Left kidney (tissue), 8 donors: ENCODE measurements at places on chromosomes 1 and 21. TPM values are rescaled to one million over a fixed set of nuclear protein-coding genes. Genes with fewer than 3 reads are reported as not detected.
A peak's percentile ranks its signal among the peaks of the same experiment; 100 is the strongest.

DNA sequence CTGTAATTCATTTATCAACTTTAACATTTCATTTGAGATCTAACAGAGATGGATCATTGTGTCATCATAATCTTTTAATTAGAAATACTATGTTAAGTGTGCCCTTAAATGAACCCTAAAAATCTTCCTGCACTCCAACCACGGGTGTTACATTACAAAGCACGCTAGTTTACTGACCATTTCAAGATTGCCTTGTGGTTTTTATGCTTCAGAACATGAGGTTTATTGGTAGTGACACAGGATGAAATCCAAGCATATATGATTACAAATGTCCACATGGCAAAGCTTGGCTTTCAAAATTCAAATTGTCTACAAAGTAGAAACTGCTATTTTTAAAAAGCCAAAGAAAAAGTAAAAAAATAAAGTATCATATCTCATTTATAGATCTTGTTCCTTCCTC lies 190.4 kb upstream of the USP25 start:
- DNase-seq: no peak

DNA sequence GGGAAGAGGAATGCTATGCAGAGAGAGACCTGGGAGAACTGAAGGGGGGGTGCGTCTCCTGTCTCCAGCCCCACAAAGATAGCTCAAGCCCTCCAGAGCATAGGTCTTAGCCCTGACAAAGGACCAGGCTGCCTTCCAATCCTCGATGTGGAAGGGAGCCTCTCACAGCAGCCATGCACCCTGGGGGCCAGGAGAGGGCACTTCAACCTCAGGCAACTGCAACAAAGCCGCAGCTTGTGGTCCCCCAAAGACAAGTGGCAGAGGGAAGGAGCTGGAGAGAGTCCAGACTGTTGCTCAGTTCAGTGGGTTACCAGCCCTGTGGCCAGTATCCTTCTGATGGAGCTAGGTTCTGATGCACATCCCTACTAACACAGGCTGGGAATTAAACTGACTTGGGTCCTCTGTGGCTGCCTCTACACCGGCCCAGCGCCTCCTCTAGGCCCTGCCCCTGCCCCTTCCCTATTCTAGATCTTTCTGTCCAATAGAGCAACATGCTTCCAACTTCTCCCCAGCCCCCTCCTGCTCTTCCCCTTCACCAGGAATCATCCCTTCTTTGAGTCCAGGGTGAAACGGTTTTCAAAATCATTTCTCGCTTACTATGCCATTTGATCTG lies 100.7 kb upstream of the SPATA6 start:
- peak; percentile 65 for DNase-seq

DNA sequence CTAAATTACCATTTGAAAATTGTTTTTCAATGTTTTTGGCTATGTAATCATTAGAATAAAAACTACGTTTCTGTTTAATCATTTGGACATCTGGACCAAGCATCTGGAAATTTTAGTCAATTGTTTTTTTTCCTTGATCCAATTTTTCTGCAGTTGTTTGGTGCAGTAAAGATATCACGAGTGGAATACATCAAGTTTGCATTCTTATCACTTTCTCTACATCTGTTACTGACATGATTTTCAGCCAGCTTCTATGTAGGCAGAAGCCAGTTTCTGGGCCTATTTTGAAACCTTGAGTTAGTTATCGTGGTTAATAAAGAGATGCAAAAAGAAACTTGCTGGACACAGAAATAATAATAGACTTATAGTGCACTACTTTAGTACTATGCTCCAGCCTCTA lies 277.9 kb upstream of the ADAMTS5 start:
- no peak for DNase-seq

Gene KCNE2
- 1.8 TPM for polyA plus RNA-seq

Gene KCNJ15
- polyA plus RNA-seq: 269 TPM

Gene LAMTOR2
- 45.9 TPM for polyA plus RNA-seq
